ENCODE measurements at places on chromosomes 1 and 21. TPM values are rescaled to one million over a fixed set of nuclear protein-coding genes. Genes with fewer than 3 reads are reported as not detected.

Gene RGS4
- not detected for total RNA-seq

Gene LMOD1
- total RNA-seq = not detected

Gene CELA2B
- total RNA-seq = not detected

Gene ACTRT2
- total RNA-seq = not detected

Gene SRP9
- 285 TPM for total RNA-seq

Gene CFHR5
- not detected for total RNA-seq

Gene RORC
- total RNA-seq = not detected

Gene SELENBP1
- total RNA-seq = 6.2 TPM

Gene RHD
- not detected for total RNA-seq

Gene CBR3
- 13.5 TPM for total RNA-seq

Gene OPTC
- total RNA-seq = not detected

Gene ZYG11B
- 7.0 TPM for total RNA-seq

Gene LENEP
- not detected for total RNA-seq

Gene MTARC2
- total RNA-seq = 11.5 TPM

Gene TMCO2
- total RNA-seq = not detected

Gene C1orf216
- total RNA-seq = 14.3 TPM

Gene FCER1G
- total RNA-seq = not detected

Gene AMY1B
- total RNA-seq = not detected

Gene MYBPH
- not detected for total RNA-seq

Gene AIRE
- not detected for total RNA-seq

Gene RXFP4
- total RNA-seq = not detected

Gene GJA9
- total RNA-seq = 0.08 TPM

Gene PLXNA2
- total RNA-seq = 0.94 TPM

Gene CCDC27
- not detected for total RNA-seq

Gene CXADR
- 8.2 TPM for total RNA-seq

Gene CD1E
- total RNA-seq = not detected

Gene AADACL3
- not detected for total RNA-seq

Gene ZBTB48
- 13.7 TPM for total RNA-seq

Gene ESPN
- total RNA-seq = not detected

Gene PLA2G2D
- total RNA-seq = not detected

Gene LCE3E
- total RNA-seq = not detected

Gene AGRN
- 135 TPM for total RNA-seq

Gene SLC1A7
- not detected for total RNA-seq

Gene LYST
- total RNA-seq = 6.5 TPM

Gene OR10J1
- not detected for total RNA-seq

Gene ASTN1
- not detected for total RNA-seq

Gene COL24A1
- 0.03 TPM for total RNA-seq

Gene LINGO4
- not detected for total RNA-seq

Gene SIM2
- 14.4 TPM for total RNA-seq

Gene TCHHL1
- not detected for total RNA-seq

Gene CAPZB
- 229 TPM for total RNA-seq

Gene PCAT6
- total RNA-seq = 3.1 TPM

Gene SELE
- total RNA-seq = not detected

Gene JMJD4
- 27.4 TPM for total RNA-seq

Gene ITLN2
- 0.14 TPM for total RNA-seq

Gene ENAH
- 75.4 TPM for total RNA-seq

Gene CHI3L2
- 0.40 TPM for total RNA-seq

Gene IRF6
- total RNA-seq = 0.28 TPM

Gene ABCA4
- 0.10 TPM for total RNA-seq

Gene PEX10
- total RNA-seq = 23.0 TPM

Gene IFI16
- total RNA-seq = 4.7 TPM

Gene SIK1
- 9.8 TPM for total RNA-seq

Gene UBASH3A
- 0.34 TPM for total RNA-seq

Gene PDE9A
- 1.2 TPM for total RNA-seq

Gene CERS2
- 265 TPM for total RNA-seq

Gene USP16
- 23.7 TPM for total RNA-seq
